Activated CD4-positive, alpha-beta T cell treated with anti-CD3 and anti-CD28 coated beads, Interleukin-2, amount 10 ng/mL, durations not matched to agents 24 days and 14 days (primary cell): ENCODE measurements at places on chromosomes 6 and 20. TPM values are rescaled to one million over a fixed set of nuclear protein-coding genes. Genes with fewer than 3 reads are reported as not detected.
A peak's percentile ranks its signal among the peaks of the same experiment; 100 is the strongest.

DNA sequence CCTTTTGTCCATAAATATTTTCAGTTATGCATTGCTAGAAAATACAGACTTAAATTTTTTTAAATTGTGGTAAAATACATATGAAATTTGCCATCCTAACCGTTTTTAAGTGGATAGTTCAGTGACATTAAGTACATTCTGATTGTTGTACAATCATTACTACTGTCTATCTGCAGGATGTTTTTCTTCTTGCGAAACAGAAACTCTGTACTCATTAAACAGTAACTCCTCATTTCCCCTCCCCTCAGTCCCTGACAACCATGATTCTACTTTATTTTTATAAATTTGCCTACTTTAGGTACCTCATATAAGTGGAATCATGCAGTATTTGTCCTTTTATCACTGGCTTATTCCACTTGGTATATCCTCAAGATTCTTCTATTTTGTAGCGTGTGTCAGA, 21.3 kb downstream of the TAF11 start:
- no peaks in the 10 kb centered on the region for H3K27me3 ChIP-seq
- H3K4me1 ChIP-seq = no peaks in the 10 kb centered on the region
- no peak overlapping the region for H3K4me3 ChIP-seq
- H3K36me3 ChIP-seq = peaks cover 28% of the 10 kb centered on the region
- no peak overlapping the region for H3K27ac ChIP-seq

DNA sequence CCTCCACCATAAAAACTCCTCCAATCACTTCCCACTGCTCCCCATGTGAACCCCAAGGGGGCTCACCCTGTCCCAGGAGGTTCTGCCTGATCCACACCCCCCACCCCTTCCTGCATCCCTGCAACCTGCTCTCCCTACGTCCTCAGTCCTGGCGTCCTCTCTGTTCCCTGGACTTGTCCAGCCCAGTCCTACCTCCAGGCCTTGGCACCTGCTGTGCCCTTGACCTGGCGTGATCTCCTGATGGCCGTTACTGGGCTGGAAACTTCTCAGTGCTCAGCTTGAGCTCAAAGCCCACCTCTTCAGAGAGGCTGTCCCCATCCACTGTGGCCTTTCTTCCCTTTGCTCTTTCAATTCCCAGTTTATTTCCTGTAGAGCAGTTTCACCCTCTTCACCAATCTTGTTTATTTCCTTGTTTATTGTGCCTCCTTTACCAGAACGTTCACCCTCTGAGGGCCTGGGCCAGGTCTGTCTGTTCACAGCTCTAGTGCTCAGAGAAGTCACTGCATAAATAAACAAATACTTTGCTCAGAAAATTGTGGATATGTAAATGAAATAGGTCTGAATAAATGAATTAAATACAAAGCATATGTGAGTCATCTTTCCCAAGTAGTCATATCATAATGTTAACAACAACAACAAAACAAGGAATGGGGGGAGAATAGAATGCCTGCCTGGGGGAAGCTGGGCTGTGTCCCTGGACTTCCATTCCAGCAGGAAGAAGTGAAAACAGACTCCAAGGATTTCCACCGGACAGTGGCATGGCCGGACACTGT, 175.7 kb upstream of the SULF2 start:
- H3K27me3 ChIP-seq = no peaks in the 10 kb centered on the region
- no peak overlapping the region for H3K27ac ChIP-seq
- no peak for DNase-seq
- no peak overlapping the region for H3K4me3 ChIP-seq
- H3K36me3 ChIP-seq = no peaks in the 10 kb centered on the region
- H3K4me1 ChIP-seq = no peaks in the 10 kb centered on the region

- no peaks in the 10 kb centered on the region for H3K36me3 ChIP-seq
- peak overlapping the region; percentile 55 for H3K4me3 ChIP-seq
- peak; percentile 71 for DNase-seq
- H3K27me3 ChIP-seq = peaks cover 2% of the 10 kb centered on the region
- peaks cover 2% of the 10 kb centered on the region for H3K4me1 ChIP-seq
These were observed 168.9 kb upstream of the CENPW start for GRCh38 chr6:126170978-126171382.

GRCh38 chr6:40276141-40276540, 311.0 kb downstream of the LRFN2 start:
- no peak overlapping the region for H3K27ac ChIP-seq
- H3K36me3 ChIP-seq = no peaks in the 10 kb centered on the region
- DNase-seq = no peak
- H3K4me1 ChIP-seq = no peaks in the 10 kb centered on the region

DNA sequence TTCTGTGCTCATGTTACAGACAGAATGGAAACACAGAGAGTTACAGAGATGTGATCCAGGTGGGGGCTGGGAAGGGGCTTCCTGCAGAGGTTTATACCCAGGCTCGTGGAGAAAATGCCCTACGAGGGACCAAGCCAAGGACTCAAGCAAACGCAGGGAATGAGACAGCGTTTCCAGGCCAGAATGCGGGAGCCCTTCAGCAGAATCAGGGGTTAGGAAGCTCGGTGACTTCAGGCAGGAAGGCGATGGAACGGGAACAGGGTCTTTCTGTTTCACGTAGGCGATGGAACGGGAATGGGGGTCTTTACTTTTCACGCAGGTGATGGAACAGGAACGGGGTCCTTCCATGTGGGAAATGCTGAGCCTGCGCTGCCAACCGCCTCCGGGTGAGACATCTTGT, 82.6 kb downstream of the THBS2 start:
- no peak overlapping the region for H3K27ac ChIP-seq
- no peaks in the 10 kb centered on the region for H3K36me3 ChIP-seq
- no peak overlapping the region for H3K4me3 ChIP-seq
- no peaks in the 10 kb centered on the region for H3K27me3 ChIP-seq

- no peak for DNase-seq
- H3K4me3 ChIP-seq = no peak overlapping the region
- H3K4me1 ChIP-seq = no peaks in the 10 kb centered on the region
- no peak overlapping the region for H3K27ac ChIP-seq
- peaks cover 43% of the 10 kb centered on the region for H3K27me3 ChIP-seq
- H3K36me3 ChIP-seq = no peaks in the 10 kb centered on the region
These were observed 29.6 kb downstream of the NPEPL1 start for GRCh38 chr20:58721951-58722778.

GRCh38 chr6:45438849-45439406, 61.2 kb upstream of the SUPT3H start:
- peaks cover 66% of the 10 kb centered on the region for H3K36me3 ChIP-seq
- no peak overlapping the region for H3K4me3 ChIP-seq
- no peak overlapping the region for H3K27ac ChIP-seq
- H3K4me1 ChIP-seq = peaks cover 63% of the 10 kb centered on the region
- DNase-seq = no peak
- H3K27me3 ChIP-seq = no peaks in the 10 kb centered on the region

- no peaks in the 10 kb centered on the region for H3K4me1 ChIP-seq
- DNase-seq = no peak
- no peaks in the 10 kb centered on the region for H3K36me3 ChIP-seq
- peaks cover 14% of the 10 kb centered on the region for H3K27me3 ChIP-seq
These were observed 220.2 kb upstream of the RNF24 start for GRCh38 chr20:4235512-4236043.

DNA sequence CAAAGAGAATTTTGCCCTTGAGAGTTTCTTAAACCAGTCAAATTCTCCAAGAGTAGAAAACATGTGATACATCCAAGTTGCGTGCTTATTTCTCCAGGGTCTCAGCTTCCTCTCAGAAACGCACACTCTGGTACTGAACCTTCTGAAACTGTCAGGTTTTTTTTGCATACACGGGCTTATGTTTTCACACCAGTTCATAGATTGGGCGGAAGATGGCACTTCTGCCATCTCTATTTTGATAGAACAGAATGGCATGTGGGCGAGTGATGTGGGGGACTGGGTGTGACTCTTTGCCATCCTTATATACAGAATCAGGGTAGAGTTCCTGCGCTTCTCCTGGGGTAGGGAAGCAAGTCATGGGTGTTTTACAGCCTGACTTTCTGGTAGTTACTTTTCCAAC, 56.4 kb downstream of the ADTRP start:
- H3K36me3 ChIP-seq = peaks cover 28% of the 10 kb centered on the region
- peak overlapping the region; percentile 8 for H3K27ac ChIP-seq
- peaks cover 44% of the 10 kb centered on the region for H3K4me1 ChIP-seq

GRCh38 chr6:24323632-24324337, 34.1 kb downstream of the DCDC2 start:
- H3K27ac ChIP-seq = no peak overlapping the region
- no peak for DNase-seq
- no peaks in the 10 kb centered on the region for H3K4me1 ChIP-seq

- H3K27me3 ChIP-seq = no peaks in the 10 kb centered on the region
- H3K4me1 ChIP-seq = peaks cover 65% of the 10 kb centered on the region
- H3K4me3 ChIP-seq = peak overlapping the region; percentile 64
- H3K36me3 ChIP-seq = peaks cover 31% of the 10 kb centered on the region
- H3K27ac ChIP-seq = peak overlapping the region; percentile 74
These were observed 9.1 kb downstream of the HIVEP2 start for GRCh38 chr6:142935553-142936517.

DNA sequence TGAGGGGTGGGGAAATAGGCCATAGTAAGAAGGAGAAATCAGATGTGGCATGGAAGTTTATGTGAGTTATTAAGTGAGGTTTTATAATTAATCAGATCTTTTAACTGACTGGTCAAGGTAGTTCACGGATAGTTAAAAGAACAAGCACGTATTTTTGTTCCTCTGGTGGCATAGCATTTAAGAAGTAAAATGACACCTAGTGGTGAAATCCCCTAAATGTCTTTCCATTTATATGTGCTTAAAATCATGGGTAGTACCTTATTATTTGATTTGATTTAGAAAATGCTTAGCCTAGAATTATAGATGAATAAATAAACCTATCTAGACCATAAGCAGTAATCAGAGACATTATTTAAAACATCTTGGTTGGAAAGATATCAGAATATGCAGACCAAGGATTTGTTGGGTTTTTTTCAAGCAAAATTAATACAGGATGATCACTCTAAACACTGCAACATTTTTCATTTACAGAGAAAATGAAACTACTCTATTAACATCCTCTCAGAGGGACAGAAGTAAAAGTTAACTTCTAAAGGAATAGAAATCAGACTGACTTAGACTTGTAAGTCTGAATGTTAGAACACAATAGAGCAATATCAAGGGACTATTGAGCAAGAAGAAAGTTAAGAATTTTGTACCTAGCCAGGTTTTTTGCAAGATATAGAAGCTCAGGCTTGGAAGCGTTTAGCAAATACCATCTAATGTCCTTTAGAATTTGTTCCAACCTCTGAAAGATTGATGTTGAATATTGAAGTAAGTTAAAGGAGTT, 81.1 kb downstream of the STXBP5 start:
- peaks cover 39% of the 10 kb centered on the region for H3K4me1 ChIP-seq
- peak overlapping the region; percentile 60 for H3K27ac ChIP-seq
- H3K4me3 ChIP-seq = no peak overlapping the region
- H3K36me3 ChIP-seq = peaks cover 18% of the 10 kb centered on the region
- DNase-seq = no peak
- no peaks in the 10 kb centered on the region for H3K27me3 ChIP-seq

DNA sequence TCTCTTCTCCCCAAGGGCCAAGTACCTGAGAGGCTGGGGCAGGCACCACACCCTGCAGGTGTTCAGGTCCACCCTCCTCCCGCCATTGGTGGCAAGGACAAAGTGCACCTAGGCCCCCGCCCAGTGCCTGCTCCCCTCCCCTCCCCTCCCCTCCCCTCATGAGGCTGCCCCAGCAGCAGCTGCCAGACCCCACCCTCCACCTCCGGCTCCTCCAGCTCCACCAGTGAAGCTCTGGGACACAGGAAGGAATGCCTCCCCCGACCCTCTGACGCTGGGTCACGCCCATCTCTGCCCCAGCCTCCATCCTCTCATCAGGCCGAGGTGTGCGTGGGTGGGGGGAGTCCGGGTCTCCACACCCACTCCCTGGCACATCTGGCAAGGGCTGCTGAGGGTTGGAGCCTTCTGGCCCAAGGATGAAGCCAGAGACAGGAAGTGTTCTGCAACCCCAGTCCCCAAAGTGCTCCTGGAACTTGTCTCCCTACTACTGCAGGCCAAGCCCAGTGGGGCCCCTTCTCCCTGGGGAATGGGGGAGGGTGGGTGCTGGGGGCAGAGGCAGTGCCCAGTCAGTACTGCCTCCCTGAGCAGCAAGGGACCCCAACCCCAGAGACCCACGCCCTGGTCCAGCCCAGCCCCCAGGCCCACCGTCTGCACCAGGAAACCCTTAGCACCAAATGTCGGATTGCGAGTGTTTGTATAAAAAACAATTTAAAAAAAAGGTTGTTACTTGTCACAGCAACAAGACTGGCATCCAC, 1.6 kb upstream of the UCKL1 start:
- H3K27ac ChIP-seq = peak overlapping the region; percentile 88
- peak; percentile 72 for DNase-seq
- peak overlapping the region; percentile 83 for H3K4me3 ChIP-seq
- peaks cover 28% of the 10 kb centered on the region for H3K4me1 ChIP-seq

- DNase-seq = no peak
- H3K36me3 ChIP-seq = no peaks in the 10 kb centered on the region
- H3K27ac ChIP-seq = no peak overlapping the region
- no peak overlapping the region for H3K4me3 ChIP-seq
- H3K4me1 ChIP-seq = peaks cover 2% of the 10 kb centered on the region
- H3K27me3 ChIP-seq = peaks cover 12% of the 10 kb centered on the region
These were observed 265.5 kb downstream of the ALDH8A1 start for GRCh38 chr6:134684423-134684795.

GRCh38 chr20:36158160-36158741, 3.7 kb downstream of the EPB41L1 start:
- H3K27ac ChIP-seq = no peak overlapping the region
- no peak overlapping the region for H3K4me3 ChIP-seq
- H3K4me1 ChIP-seq = peaks cover 3% of the 10 kb centered on the region
- H3K27me3 ChIP-seq = peaks cover 38% of the 10 kb centered on the region
- no peaks in the 10 kb centered on the region for H3K36me3 ChIP-seq

- H3K27ac ChIP-seq = no peak overlapping the region
- no peak overlapping the region for H3K4me3 ChIP-seq
- H3K27me3 ChIP-seq = no peaks in the 10 kb centered on the region
- H3K36me3 ChIP-seq = peaks cover 59% of the 10 kb centered on the region
These were observed 27.1 kb downstream of the TOP1 start for GRCh38 chr20:41055679-41056078.

BANF2 gene
- total RNA-seq = not detected in 2 replicates

VGLL2 gene
- total RNA-seq = not detected in 2 replicates

WFDC12 gene
- not detected in 2 replicates for total RNA-seq

RIMS1 gene
- total RNA-seq = not detected in 2 replicates

ANGPT4 gene
- total RNA-seq = not detected in 2 replicates

KIF25 gene
- total RNA-seq = not detected in 2 replicates

JPH2 gene
- 0.05 TPM in 1 of 2 replicates, not detected in the other for total RNA-seq

CST5 gene
- total RNA-seq = not detected in 2 replicates
